ENCODE measurements at places on chromosomes 12 and 14. TPM values are rescaled to one million over a fixed set of nuclear protein-coding genes. Genes with fewer than 3 reads are reported as not detected.

The RNASE1 gene
- 363 TPM for total RNA-seq

The GPRC5D gene
- total RNA-seq, result not detected

The PAH gene
- 0.37 TPM for total RNA-seq

The SALL2 gene
- 7.1 TPM for total RNA-seq

The KCNH5 gene
- total RNA-seq, result not detected

The PZP gene
- total RNA-seq, result 0.57 TPM

The ANO2 gene
- 16.4 TPM for total RNA-seq

The TSHR gene
- total RNA-seq, result 0.29 TPM

The SERPINA6 gene
- total RNA-seq, result not detected

The NANOG gene
- 0.76 TPM for total RNA-seq

The GNG2 gene
- 14.5 TPM for total RNA-seq

The VRTN gene
- not detected for total RNA-seq

The RNASE3 gene
- 0.48 TPM for total RNA-seq

The KCNMB4 gene
- total RNA-seq, result 1.7 TPM

The GPR135 gene
- total RNA-seq, result 7.5 TPM

The PLBD2 gene
- total RNA-seq, result 67.8 TPM

The CMKLR1 gene
- total RNA-seq, result 53.4 TPM

The PROX2 gene
- total RNA-seq, result not detected

The STON2 gene
- 25.1 TPM for total RNA-seq

The TECPR2 gene
- 34.3 TPM for total RNA-seq

The KRT6C gene
- total RNA-seq, result not detected

The CLMN gene
- total RNA-seq, result 11.1 TPM

The GPR84 gene
- 1.6 TPM for total RNA-seq

The STAC3 gene
- 1.2 TPM for total RNA-seq

The PTHLH gene
- 2.1 TPM for total RNA-seq

The PDE6H gene
- not detected for total RNA-seq

The FAM90A1 gene
- 0.23 TPM for total RNA-seq

The RNASE7 gene
- not detected for total RNA-seq

The GPD1 gene
- total RNA-seq, result 1.5 TPM

The PLEKHD1 gene
- total RNA-seq, result 0.14 TPM

The GYS2 gene
- total RNA-seq, result not detected

The CCDC197 gene
- not detected for total RNA-seq

The CFAP73 gene
- not detected for total RNA-seq

The SIRT4 gene
- total RNA-seq, result 0.71 TPM

The KRT77 gene
- total RNA-seq, result not detected

The GLS2 gene
- total RNA-seq, result 0.69 TPM

The TTC6 gene
- total RNA-seq, result not detected

The KRT82 gene
- not detected for total RNA-seq

The LRP6 gene
- total RNA-seq, result 29.3 TPM

The WNT1 gene
- total RNA-seq, result not detected

The TPPP2 gene
- not detected for total RNA-seq

The DEPDC4 gene
- total RNA-seq, result not detected

The SMCO2 gene
- 0.67 TPM for total RNA-seq

Data from posterior vena cava (tissue), 2 donors.